ENCODE measurements at places on chromosomes 5 and 9.

GRCh38 chr9:125513668-125514413 lies 193.2 kb downstream of the MAPKAP1 start:
- DNase-seq, result no peak

DNA sequence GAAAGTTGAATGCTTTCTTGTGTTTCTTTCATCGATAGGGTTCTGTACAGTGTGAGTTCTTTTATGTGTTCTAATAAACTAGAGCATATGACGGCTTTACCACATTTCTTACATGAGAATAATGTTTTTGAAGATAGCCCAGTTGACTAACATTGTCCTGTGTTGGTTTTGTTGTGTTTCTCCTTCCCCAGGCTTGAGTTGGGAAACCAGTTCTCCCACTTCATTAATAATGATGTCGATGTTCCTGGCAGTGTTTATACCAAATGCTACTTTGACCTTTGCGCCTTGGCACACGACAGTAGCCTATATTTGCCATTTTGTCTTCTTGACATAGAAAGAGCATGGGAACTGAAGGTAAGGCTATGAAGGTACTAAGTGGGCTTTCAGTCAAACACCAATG lies 14.4 kb upstream of the ZNF782 start:
- no peak for DNase-seq

GRCh38 chr5:79793722-79794121 lies 104.1 kb downstream of the CMYA5 start:
- no peak for DNase-seq

DNA sequence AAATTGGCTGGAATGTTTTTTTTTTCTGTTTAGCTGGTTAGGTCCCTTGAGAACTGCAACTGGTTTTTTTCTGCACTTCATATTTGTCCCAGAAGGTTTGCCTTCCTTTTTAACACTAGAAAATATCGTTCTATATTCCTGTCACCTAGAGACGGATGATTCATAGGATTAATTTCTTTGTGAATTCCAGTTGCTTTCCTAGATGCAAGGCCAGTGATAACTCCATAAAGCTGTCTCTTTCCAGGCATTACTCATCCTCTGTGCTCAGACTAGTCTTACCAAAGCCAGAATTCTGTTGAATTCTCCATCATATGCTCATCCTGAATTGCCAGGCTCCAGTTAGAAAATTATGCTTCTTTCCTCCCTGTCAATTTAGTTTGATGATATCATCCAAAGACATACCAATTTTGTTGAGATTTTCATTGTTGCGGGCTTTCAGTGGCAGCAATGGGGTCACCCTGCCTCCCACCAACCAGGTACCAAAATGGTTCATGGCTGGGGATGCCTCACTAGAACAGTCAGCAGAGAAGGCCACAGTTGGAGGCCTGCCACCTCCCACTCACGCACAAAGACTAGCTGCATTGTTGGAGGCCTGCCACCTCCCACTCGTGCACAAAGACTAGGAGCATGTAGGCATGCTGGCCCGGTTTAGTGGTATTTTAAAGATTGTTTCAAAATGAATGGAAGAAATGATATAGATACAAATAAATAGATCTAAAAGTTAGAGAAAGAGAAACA lies 8.5 kb downstream of the BAAT start:
- DNase-seq, result no peak

GRCh38 chr5:17801595-17801994 lies 167.3 kb downstream of the TAF11L14 start:
- no peak for DNase-seq

DNA sequence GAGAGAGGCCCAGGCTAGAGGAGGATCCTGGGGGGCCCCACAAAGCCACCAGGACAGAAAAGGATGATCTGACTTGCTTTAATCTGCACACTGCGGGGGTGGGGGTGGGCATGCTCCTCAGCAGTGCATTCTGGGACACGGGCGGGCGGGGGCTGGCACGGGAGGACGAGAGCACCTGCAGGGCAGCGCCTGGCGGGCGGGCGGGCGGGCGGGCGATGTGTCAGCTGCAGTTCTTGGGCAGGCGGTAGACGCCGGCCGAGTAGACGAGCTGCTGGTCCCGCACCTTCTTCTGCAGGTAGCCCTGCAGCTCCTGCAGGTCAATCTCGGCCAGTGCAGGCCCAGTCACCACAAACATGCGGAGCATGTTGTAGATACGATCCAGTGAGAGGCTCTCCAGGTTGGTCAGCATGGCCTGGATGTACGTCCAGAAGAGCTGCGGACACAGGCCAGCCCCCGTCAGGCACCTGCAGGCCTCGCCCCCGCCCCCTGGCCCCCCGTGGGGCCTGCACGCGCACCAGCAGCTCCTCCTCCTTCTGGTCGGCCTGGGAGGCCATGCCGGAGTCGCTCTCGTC lies 3.0 kb upstream of the TMEM210 start:
- DNase-seq, result peak; percentile 67

GRCh38 chr5:32309761-32310160 lies 3.0 kb downstream of the MTMR12 start:
- no peak for DNase-seq

GRCh38 chr5:11222169-11222568 lies 461.1 kb upstream of the DAP start:
- no peak for DNase-seq

DNA sequence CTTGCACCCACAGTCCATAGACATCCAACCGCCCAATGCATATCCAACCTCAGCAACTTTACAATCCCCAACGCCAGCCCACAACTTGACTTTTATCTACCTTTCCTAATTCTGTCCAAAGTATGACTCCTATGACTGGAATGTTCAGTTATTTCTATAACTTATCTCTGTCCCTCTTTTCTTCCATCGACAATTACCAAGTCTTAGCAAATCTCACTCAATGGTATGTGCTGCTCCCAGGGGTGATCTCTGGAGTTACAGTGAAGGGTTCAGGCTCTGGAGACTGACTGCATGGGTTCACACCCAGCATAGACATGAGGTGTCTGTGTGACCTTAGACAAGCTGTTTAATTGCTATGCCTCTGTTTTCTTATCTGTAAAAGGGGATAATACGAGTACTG lies 106.9 kb downstream of the SPOCK1 start:
- no peak for DNase-seq

DNA sequence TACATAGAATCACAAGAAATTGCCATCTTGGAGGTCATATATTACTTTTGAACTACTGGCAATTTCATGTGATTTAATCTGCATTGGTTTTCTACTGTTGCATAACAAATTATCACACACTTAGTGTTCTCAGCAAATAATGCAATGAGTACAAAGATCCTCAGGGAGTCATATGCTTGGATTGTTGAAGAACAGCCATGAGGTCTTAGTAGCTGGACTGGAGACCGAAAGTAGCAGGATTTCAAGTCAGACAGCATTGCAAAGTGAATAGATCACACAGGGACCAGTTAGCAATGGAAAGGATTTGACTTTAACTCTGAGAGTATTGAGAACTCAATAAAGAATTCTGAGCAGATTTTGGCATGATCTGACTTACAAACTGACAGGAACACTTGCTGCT lies 32.2 kb upstream of the FRMD3 start:
- DNase-seq, result no peak

- DNase-seq, result no peak
These were observed 84.6 kb downstream of the DAB2IP start for GRCh38 chr9:121735793-121736770.

DNA sequence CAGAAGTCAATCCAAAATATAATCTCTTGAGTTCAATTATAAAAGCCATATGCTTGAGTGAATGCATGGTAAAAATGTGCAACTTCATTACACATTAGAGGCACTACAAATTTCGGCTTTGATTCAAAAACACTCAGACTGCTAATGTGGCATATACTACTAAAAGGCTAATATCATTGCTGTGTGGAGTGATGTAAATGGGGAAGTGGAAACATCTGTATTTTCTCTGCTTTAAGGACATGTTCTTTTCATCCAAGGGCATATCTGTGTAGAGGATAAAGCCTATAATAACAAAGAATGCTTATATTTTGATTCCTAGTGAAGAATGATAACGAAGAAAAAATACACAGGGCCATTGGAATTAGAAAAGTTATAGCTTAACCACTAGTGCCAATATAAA lies 643.9 kb upstream of the ZNF608 start:
- DNase-seq, result no peak

DNA sequence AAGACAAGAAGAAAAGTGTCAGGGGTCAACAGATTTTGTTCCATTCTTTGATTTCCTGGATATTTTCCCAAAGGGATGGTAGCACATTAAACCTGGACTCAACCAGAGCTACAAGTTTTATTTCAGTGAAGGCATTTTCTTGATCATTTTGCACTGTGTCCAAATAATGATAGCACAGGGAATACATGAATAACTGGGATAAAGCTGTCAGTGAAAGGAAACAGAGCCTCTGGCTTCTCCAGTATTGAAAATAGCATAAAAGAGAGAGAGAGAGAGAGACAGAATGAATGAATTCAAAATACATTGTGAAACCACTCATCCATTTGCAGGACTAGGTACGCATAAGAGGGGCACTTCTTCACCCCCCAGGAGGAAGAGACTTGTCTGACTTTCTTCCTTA lies 43.0 kb downstream of the SEMA5A start:
- no peak for DNase-seq

GRCh38 chr9:131290036-131290766 lies 678 bp downstream of the PLPP7 start:
- DNase-seq, result peak; percentile 34

GRCh38 chr9:93884808-93885207 lies 70.3 kb downstream of the BARX1 start:
- no peak for DNase-seq

DNA sequence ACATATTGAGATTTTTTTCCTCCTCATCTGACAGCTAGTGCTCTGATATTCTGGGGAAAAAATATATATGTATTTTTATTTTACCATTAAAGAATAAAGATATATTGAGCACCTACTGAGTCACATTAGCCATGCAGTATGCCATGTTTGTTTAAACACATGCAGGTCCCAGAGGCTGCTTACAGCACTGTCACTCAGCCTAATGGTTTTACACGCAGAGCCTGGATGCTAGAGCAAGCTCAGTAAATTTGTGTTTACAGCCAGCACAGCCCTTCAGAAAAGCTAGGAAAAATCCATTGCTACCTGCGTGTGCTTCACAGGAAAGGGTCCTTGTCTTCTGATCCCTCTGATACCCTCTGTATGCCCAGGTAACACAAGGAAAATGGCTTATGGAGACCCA lies 146.2 kb downstream of the SEMA6A start:
- no peak for DNase-seq

- peak; percentile 88 for DNase-seq
These were observed 208.1 kb downstream of the SNX18 start for GRCh38 chr5:54725391-54726280.

- no peak for DNase-seq
These were observed 129.8 kb downstream of the FGF18 start for GRCh38 chr5:171549274-171549673.

- DNase-seq, result no peak
These were observed 1072.3 kb downstream of the MAT2B start for GRCh38 chr5:164577742-164578141.

- DNase-seq, result no peak
These were observed 21.1 kb upstream of the HSPA9 start for GRCh38 chr5:138596105-138596881.

DNA sequence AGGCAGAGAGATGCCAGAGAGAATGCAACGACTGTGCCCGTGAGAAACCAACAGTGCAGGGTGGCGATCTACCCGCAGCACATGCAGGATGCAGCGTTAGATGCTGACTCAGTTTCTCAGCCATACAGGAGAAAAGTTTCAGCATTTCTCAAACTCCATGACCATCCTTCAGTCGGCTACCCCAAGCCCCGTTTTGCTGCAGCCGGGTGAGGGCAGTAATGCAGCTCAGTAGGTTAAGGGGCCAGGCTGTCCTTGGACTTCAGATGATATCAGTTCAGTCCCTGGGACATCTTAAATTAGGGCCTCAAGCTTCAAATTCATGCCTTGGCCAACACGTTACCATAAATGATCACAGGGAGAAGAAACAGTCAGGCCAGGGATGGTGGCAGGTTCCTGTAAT lies 125.5 kb downstream of the PALM2AKAP2 start:
- DNase-seq, result no peak

GRCh38 chr5:152501294-152501693 lies 96.2 kb upstream of the NMUR2 start:
- DNase-seq, result no peak

DNA sequence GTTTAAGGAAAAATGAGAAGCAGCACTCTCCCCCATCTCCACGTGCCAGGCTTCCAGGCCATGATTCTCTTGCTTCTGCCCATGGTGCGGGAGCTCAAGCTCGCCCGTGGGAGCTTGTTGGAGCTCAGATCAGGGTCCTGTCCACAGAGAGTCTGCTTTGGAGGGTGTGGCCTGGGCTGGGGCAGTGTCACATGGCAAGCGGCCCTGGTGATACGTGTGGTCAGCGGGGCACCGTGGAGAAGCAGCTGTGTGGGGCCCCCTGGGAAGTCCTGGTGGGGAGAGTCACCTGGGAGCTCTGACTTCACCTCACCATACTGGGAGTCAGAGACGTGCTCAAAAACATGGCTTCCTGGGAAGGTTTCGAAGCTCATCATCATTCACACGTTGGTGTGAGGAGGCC lies 275.3 kb downstream of the GADD45G start:
- no peak for DNase-seq

- no peak for DNase-seq
These were observed 33.5 kb upstream of the KCNIP1 start for GRCh38 chr5:170470275-170470674.

DNA sequence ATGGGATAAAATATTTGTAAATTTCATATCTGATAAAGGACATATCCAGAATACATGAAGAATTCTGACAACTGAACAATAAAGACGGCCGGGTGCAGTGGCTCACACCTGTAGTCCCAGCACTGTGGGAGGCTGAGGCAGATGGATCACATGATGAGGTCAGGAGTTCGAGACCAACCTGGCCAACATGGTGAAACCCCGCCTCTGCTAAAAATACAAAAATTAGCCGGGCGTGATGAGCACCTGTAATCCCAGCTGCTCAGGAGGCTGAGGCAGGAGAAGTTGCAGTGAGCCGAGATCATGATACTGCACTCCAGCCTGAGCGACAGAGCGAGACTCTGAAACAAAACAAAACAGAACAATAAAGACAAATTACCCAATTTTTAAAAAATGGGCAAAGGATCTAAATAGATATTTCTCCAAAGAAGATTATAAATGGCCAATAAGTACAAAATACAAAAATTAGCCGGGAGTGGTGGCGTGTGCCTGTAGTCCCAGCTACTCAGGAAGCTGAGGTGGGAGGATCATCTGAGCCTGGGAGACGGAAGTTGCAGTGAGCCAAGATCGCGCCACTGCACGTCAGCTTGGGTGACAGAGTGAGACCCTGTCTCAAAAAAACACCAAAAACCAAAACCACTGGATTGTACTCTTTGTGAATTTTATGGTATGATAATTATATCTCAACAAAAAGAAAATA lies 9.6 kb upstream of the NSD1 start:
- no peak for DNase-seq

- no peak for DNase-seq
These were observed 434.2 kb upstream of the RGMB start for GRCh38 chr5:98339141-98339848.

GRCh38 chr5:172644711-172645110 lies 3.6 kb downstream of the NEURL1B start:
- no peak for DNase-seq

- DNase-seq, result no peak
These were observed 288.3 kb upstream of the NR4A3 start for GRCh38 chr9:99533421-99533820.
